ENCODE measurements at places on chromosomes 7 and 10.

GRCh38 chr7:142927085-142927745 is 6.3 kb downstream of the TRPV5 start:
- no peak for DNase-seq

GRCh38 chr10:19922236-19922963 is 106.2 kb downstream of the PLXDC2 start:
- DNase-seq: no peak

DNA sequence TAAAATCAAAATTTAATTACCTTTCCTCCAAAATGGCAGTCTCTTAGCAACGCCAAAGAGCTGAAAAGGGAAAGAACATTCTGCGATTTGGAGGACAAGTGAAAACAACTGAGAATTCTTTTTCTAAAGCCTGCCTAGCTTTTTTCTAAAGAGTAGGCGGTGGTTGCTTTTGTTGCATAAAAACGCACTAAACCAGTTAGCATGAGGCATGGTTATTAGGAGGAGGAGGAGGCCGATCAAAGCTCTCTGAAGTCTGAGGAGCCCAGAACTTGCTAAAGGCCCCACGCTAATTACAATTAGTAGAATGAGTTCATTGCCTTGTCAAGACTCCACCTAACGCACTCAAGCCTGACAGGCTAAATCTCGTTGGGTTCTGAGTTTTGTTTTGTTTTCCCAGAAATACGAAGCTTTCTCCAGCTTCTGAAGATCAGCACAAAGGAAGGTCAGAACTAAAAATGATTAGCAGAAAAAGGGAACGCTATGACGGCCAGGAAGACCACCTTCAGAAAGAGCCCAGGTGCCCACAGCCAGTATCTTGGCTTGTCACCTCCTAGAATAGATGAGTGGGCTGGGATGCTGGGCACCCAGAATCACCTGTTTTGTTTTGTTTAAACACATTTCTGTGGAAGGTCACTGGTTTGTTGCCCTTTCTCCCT is 72.0 kb downstream of the FGFR2 start:
- no peak for DNase-seq

DNA sequence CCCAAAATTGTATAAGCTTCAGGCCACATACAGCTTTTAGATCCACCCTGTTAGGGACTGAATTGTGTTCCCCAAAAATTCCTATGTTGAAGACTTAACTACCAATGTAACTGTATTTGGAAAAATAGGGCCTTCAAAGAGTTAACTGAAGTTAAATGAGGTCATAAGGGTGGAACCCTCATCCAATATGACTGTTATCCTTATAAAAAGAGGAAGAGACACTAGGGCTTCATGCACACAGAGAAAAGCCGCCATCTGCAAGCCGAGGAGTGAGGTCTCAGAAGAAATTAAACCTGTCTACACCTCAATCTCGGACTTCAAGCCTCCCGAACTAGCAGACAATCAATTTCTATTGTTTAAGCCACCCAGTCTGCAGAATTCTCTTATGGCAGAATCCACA is 317.9 kb upstream of the NFE2L3 start:
- no peak for DNase-seq

GRCh38 chr10:63627396-63627795 is 106.2 kb downstream of the REEP3 start:
- DNase-seq: no peak

GRCh38 chr7:93551063-93551895 is 23.2 kb downstream of the CALCR start:
- peak; percentile 43 for DNase-seq

- DNase-seq: no peak
Observed at GRCh38 chr7:41045556-41046123, 657.2 kb downstream of the INHBA start.

GRCh38 chr7:137331378-137331777 is 12.2 kb downstream of the PTN start:
- DNase-seq: no peak

- DNase-seq: no peak
Observed at GRCh38 chr7:92769394-92769699, 67.0 kb downstream of the CDK6 start.

- DNase-seq: no peak
Observed at GRCh38 chr10:3420527-3421469, 248.2 kb upstream of the PITRM1 start.

- DNase-seq: no peak
Observed at GRCh38 chr10:117363028-117363427, 12.2 kb downstream of the PDZD8 start.

- no peak for DNase-seq
Observed at GRCh38 chr10:1824928-1825327, 87.6 kb upstream of the ADARB2 start.

GRCh38 chr10:44980309-44981171 is 1.9 kb upstream of the DEPP1 start:
- no peak for DNase-seq

- DNase-seq: no peak
Observed at GRCh38 chr7:1975581-1975980, 257.2 kb downstream of the MAD1L1 start.

- DNase-seq: no peak
Observed at GRCh38 chr7:143953421-143953820, 1.2 kb upstream of the OR2F1 start.

DNA sequence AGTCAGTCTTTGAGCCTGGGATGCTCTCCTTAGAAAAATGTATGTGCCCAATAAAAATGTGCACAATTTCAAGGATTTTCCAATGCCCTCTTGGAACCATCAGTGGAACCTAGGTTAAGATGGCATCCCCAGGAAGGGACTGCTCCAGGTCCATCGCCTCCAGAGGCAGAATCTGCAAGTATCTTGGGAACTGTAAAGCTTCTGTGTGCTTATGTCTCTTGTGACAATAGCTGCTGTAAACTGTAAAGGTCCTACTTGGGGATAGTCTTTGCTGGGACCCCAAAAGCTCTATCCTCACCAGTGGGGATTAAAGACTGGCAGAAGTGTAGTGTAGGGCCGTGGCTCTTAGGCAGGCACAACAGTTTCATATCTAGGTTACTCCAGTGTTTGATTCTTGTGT is 11.9 kb downstream of the DUSP5 start:
- DNase-seq: no peak

DNA sequence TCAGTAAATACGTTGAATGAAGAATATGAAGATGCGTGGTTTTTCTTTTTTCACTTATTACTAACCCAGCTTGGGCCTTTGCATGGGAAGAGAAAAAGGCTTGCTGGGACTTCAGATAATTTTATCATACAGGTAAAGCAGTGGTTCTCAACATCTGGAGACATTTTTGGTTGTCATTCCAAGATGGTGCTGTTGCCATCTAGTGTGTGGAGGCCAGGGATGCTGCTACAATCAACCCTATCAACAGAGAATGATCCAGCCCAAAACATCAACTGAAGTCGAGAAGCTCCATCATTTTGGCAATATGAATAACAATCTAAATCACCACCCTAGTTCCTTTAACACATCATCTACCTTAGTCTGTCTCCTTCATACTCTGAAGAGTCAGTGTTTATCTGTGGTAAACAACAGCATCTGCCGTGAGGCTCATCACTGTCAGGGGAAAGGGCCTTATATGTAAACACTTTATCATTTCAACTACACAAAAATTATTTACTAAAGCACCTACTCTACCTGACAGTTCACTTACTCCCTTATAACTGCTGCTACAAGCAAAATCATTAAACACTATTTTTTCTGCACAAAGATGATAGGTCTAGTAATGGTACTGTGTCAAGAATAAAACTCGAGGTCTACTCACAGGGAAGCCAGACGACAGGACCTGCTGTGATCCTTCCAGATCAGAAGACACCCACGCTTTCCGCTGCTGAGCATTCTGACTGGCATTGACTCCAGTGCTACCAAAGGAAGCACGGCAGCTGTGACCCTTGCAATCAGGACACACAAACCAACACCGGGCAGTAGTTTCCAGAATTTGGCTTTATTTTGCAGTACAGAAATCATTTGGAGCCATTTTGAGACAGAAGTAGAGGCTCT is 48.6 kb downstream of the GDI2 start:
- no peak for DNase-seq

- DNase-seq: no peak
Observed at GRCh38 chr7:91013078-91013477, 251.2 kb upstream of the FZD1 start.

DNA sequence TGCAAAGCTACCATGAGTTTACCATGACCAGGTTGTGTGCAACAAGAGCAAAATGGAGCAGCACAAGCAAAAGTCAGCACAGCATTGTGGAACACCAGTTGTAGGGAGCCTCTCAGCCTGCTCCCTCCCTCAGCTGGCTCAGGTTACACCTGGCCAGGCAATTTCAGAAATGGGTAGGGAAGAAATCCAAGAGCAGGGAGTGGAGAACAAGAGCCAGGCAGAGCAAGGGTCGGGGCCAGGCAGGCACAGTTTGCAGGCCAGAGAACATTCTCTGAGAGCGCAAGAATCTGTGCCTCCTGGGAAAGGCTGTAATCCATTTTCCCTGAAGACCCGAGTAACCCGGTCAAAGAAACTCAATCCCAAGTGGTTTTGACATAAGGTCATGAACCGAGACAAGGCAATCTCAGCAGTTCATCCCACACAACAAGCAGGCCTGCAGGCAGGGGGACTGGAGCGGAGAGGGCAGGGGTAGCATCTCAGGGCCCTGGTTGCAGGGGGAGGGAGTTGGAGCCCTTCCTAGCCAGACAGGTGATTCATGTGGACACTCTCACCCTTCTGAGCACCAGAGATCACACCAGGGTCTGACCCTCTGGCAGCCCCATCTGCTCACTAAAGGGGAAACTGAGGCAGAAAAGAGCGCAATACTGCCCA is 258.4 kb downstream of the PLXNA4 start:
- DNase-seq: no peak

- DNase-seq: no peak
Observed at GRCh38 chr10:97243836-97244235, 48.6 kb downstream of the ARHGAP19 start.

DNA sequence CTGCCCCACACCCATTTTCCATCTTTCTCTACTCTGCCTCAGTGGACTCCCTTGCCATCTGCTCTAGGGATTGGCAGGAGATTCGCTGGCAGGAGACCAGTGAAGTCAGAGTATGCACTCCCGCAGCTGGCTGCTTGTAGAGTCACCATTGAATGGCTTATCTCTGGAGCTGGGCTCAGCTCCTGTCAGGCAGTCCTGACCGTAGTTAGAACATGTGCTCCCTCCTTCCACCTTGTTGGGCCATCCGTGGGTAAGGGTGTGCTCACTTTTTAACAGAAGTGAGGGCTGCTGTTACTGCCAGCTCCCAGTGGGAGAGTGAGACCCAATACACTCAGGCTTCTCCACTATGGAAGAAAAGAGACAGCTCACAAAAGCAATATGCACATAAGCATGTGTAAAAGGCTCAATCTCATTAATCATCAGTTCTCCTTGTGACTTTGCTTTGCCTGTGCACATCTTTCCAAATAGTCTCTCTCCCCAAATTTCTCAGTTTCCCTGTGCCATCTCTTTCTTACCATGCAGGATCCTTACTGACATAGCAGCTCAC is 773.3 kb downstream of the GRID1 start:
- no peak for DNase-seq

DNA sequence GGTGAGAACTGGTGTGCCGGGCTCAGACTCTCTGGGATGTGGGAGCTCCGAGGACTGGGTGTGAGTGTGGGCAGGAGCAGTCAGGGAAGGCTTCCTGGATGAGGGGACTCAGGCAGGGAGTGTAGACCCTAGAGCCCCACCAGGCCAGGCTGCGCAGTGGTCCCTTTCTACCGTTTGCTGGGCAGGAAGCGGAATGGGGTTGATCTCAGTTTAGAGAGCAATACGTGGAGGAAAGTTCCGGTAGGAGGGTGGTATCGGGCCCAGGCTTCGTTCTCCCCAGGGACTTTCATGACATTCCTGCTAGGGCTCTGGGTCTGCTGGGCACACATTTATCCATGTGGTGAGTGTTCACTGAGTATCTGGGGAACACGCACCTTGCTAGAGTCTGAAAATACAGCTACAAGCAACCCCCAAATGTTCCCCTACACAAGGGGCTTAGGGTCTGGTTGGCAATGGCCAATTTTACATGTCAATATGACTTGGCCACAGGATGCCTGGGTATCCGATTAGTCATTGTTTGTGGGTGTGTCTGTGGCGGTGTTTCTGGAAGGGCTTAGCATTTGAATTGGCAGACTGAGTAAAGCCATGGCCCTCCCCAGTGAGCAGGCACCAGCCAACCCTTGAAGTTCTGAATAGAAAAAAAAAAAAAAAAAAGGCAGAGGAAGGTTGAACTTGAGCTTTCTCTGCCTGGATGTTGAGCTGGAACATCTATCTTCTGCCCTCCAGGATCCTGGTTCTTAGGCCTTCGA is 20.8 kb downstream of the GHRHR start:
- no peak for DNase-seq

- peak; percentile 14 for DNase-seq
Observed at GRCh38 chr10:121886997-121887622, 40.7 kb downstream of the ATE1 start.

- no peak for DNase-seq
Observed at GRCh38 chr7:1073142-1073977, 14.6 kb upstream of the GPER1 start.

GRCh38 chr10:58662314-58662713 is 149.6 kb downstream of the BICC1 start:
- peak; percentile 82 for DNase-seq

- DNase-seq: no peak
Observed at GRCh38 chr7:40095230-40095629, 39.2 kb downstream of the MPLKIP start.

- no peak for DNase-seq
Observed at GRCh38 chr7:142711746-142712616, 37.3 kb upstream of the PRSS1 start.

- DNase-seq: no peak
Observed at GRCh38 chr7:86733783-86734182, 90.1 kb downstream of the GRM3 start.

GRCh38 chr7:130409067-130409711 is 28.9 kb downstream of the CPA1 start:
- DNase-seq: no peak

GRCh38 chr10:103716206-103717160 is 138.9 kb downstream of the SH3PXD2A start:
- no peak for DNase-seq

DNA sequence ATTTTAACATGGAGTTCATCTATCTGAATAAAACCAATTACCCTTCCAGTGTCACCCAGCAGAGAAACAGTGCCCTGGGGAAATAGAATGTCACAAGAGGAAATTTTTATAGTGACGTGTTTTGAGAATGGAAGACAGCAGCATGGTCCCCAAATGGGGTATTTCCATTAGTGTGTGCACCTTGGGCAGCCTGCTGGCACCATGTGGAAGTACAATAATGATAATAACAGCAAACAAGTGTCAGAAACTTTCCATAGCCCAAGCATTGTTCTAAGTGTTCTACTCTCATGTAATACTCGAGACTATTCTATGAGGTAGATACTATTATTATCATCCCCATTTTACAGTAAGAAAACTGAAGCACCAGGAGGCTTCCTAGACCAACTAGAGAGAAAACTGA is 2.2 kb upstream of the PDE1C start:
- no peak for DNase-seq

- DNase-seq: peak; percentile 59
Observed at GRCh38 chr7:107167483-107168232, 1.1 kb upstream of the HBP1 start.

GRCh38 chr7:38481401-38481800 is 149.8 kb downstream of the AMPH start:
- no peak for DNase-seq
